B cell (primary cell): ENCODE measurements at places on chromosomes 11 and 22.

GRCh38 chr11:46367244-46367915 is 14.1 kb upstream of the MDK start:
- DNase-seq: peak; percentile 74

DNA sequence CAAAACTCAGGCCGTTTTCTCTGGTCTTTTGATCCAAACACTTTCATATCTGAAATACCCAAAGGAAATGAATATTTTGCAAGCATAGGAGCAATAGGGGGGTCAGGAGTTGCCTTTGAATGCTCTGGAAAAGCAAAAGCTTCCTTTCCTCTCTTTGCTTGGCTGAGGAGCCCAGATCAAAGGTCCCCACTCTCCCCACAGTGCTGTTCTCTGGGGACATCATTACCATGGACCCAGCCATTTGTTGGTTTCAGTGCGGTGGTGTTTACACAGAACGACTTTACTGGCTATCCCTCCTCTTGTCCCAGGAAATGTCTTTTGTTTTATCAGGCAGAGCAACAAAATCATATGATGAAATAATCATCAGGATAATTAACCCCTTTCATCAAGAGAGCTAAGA is 1089.1 kb downstream of the TBC1D22A start:
- no peak for DNase-seq

DNA sequence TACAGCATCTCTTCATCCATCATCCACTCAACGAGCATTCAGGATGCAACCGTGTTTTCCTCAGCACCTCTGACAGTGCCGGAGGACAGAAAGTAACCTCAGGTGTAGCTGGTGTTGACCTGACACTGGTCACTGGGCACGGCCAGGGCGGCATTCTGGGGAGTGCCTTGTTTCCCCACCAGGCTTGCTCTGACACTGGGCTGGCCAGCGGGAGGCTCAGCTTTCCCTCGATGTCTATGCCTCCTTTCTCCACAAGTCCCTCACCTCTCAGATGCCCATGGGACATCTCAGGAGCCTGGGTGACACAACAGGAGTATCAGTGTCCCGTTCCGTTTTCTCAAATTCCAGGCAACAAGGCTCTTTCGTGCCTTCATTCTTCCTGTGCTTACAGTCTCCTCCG is 28.9 kb downstream of the CD6 start:
- no peak for DNase-seq

- DNase-seq: no peak
Observed at GRCh38 chr11:113907681-113908080, 3.1 kb downstream of the HTR3B start.

- no peak for DNase-seq
Observed at GRCh38 chr11:1632053-1632714, 2.6 kb downstream of the KRTAP5-5 start.

DNA sequence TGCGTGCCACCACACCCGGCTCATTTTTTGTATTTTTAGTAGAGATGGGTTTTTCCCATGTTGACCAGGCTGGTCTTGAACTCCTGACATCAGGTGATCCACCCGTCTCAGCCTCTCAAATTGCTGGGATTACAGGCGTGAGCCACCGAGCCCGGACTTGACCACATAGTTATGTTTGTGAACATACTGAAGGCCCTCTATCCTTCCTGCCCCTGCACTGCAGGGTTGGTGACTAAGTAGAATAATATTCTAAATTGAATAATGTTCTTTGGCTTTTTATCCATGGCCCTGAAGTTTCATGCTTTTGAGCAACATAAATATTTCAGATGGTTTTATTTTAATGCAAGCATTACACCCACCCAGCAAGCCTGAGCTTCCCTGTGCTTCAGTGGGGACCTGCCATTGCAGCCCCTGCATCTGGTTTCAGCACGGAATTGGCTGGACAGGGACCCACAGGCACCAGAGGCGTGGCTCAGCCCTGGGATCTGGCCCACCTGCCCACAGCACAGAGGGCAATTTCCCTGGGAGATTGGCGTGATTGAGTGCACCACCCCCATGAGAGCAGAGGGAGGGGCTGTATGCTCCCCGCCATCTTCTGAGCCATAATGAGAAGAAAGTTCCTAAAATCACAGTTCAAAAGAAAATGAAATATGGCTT is 460.5 kb downstream of the BRD1 start:
- DNase-seq: no peak

GRCh38 chr22:17970201-17970708 is 54.1 kb downstream of the MICAL3 start:
- peak; percentile 31 for DNase-seq

DNA sequence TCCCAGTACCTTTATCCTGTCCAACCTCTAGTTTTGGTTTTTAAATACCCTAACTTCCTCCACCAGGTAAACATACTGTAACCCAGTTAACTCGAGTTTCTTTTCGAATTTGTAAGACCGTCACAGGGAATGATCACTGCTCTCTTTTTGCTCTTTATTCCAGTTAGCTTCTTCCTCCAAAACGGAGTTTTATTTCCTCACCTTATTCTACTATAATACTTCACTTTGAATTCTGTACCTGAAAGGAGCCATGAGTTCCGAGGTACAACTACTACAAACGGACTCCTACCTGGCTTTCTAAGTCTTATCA is 1.4 kb downstream of the NUP98 start:
- DNase-seq: peak; percentile 20

DNA sequence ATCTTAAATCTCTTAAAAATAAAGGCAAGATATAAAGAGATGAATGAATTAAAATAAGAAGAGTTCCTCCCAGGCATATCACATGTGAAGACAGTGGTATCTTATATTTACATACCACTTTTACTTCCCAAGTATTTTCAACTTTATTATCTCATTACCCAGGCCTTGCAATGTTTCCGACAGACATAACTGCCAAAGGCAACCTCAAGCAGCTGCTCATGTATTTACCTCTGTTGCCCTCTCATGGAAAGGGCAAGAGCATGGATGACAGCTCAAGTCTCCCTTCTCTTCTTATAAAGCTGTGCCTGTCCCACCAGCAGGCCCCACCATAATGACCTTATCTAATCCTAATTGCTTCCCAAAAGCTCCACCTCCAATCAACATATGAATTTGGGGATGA is 894.2 kb downstream of the NTM start:
- no peak for DNase-seq

DNA sequence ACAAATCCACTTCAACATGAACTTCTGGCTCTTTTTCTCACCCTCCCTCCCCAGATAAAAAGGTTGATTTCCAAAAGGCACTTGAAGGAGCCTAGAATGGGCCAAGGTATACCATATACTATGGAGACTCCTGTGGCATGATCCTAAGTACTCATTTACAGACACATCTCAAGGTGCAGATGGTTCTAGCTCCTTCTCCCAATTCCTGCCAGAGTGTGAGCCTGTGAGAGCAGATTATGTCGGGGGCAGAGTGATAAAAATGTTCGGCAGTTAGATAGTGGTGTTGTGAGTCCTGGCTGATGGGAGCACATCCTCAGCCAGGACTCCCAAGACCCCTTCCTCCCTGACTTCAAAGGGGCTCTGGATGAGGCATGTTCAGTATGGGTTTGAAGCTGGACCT is 8.2 kb upstream of the SEC14L3 start:
- DNase-seq: no peak

DNA sequence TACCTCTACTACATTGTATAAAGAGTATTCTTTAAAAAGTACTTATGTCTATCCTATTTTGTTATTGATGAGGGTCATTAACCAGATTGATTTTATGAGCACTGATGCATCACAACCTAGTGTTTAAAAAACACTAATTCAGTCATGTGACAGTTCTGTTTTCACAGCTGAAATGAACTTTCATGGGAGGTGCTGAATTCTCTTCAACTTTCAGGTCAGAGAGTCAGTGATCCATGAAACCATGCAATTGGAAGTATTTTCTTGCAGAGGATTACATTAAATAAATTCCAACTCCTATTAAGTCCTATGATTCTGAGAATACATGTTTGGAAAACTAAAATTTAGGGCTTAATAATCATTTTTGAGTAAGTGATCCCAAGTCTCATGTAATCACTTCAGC is 889.4 kb downstream of the KCNA4 start:
- no peak for DNase-seq

- DNase-seq: no peak
Observed at GRCh38 chr22:39947220-39948216, 12.7 kb upstream of the TMA7B start.

GRCh38 chr11:132101881-132102280 is 731.5 kb downstream of the NTM start:
- DNase-seq: no peak

- no peak for DNase-seq
Observed at GRCh38 chr11:130553306-130553705, 104.9 kb downstream of the ADAMTS15 start.
